Activated CD8-positive, alpha-beta memory T cell treated with anti-CD3 and anti-CD28 coated beads for 48 hours (primary cell): ENCODE measurements at places on chromosomes 2 and 18.

DNA sequence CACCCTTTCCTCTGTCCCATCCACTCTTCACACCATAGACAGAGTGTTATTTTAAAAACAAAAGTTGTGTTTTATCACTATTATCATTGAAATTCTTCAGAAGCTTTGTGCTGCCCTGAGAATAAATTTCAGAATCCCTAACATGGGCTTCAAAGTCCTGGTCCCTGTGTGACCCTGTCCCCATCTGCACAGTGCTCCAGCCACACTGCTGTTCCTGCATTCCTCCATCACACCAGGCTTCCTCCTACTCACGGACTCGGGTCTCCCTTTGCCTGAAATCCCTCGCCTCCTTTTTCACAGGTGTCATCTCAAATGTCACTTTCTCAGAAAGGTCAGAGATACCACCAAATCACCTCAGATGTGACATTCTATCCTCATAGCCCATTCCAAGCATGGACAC lies 8.2 kb upstream of the DTNA start:
- no peak for DNase-seq

- no peak for DNase-seq
Measured at GRCh38 chr2:55712477-55713060, 18.9 kb upstream of the PNPT1 start.

- DNase-seq = no peak
Measured at GRCh38 chr2:26534865-26535662, 57.1 kb upstream of the OTOF start.

GRCh38 chr18:77977331-77977730 lies 727.7 kb downstream of the GALR1 start:
- no peak for DNase-seq

GRCh38 chr18:72727038-72727655 lies 140.6 kb downstream of the NETO1 start:
- DNase-seq = no peak

- no peak for DNase-seq
Measured at GRCh38 chr2:106120432-106120831, 73.7 kb downstream of the UXS1 start.

- no peak for DNase-seq
Measured at GRCh38 chr18:3932276-3932675, 482.3 kb downstream of the TGIF1 start.

GRCh38 chr2:108169982-108170625 lies 69.7 kb upstream of the SULT1C3 start:
- DNase-seq = no peak

DNA sequence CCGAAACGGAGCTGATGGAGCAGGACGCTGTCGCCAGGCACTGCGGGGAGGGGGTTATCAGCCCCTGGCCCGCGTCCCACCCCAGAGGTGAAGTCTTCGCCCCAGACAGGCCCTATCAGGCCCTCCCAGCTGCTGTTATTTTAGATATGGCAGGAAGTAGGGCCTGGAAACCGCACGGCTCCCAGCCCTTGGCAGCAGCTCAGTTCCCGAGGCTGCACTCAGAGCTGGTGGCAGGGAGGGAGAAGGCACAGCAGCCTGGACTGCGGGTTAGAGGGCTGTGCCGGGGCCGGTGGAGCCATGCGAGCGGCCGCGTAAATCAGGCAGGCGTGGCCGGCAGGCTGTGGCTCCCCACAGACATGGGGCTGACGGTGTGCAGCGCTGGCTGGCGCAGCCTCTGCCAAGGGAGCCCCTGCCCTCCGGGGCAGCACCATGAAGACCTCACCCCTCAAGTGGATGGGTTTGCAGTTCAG lies 111.4 kb downstream of the NFATC1 start:
- no peak for DNase-seq

- DNase-seq = peak; percentile 12
Measured at GRCh38 chr18:46946656-46947282, 29.4 kb downstream of the KATNAL2 start.

GRCh38 chr18:61824733-61825363 lies 68.0 kb downstream of the RNF152 start:
- DNase-seq = no peak

- no peak for DNase-seq
Measured at GRCh38 chr2:222623756-222624309, 32.1 kb downstream of the FARSB start.

GRCh38 chr2:113167962-113168340 lies 5.8 kb upstream of the PSD4 start:
- DNase-seq = no peak

DNA sequence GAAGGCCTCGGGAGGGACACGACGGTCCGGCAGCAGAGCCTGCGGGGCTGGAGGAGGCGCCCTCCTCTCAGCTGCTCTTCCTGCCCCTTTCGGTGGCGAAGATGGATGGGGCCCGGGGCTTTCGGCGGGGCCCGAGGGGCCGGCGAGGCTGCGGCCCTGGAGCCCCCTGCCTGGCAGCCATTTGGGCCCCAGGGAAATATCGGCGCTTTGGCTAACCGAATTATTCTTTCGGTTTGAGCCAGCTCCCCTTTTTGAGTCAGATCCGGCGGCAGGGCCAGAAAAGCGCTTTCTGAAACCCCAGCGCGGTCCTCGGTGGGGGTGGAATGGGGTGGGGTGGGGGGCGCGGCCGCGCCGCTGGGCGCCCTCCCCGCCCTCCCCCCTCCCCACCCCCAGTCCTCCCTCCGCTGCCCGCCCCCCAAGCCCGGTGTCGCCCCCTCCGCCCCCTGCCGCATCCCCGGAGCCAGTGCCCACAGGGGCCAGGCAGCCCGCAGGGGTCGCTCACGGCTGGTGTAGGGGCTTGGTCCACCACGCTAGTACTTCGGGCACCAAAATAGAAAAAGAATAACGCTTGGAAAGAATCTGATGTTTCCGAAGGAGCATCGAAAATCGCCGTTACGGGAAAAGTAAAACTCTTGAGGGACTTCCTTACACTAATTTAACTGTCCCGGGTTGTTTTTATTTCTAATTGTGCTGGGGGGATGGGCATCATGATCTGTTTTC lies 9.1 kb upstream of the ARID5A start:
- DNase-seq = no peak

DNA sequence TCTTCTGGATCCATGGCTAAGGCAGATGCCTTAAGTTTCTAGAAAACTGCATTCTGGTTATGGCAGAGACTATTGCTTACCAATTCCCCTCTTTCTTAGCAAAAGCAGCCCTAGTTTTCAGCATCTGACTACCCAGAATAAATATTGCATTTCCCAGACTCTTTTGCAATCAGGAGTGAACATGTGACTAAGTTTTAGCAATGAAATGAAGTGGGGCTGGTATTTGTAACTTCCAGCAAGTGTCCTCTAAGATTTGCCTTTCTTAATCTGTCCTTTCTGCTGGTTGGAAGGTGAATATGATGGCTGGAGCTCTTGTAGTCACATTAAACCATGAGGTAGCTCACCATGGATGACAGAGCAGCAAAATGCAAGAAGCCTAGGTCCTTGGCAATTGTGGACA lies 132.9 kb upstream of the PKDCC start:
- no peak for DNase-seq

DNA sequence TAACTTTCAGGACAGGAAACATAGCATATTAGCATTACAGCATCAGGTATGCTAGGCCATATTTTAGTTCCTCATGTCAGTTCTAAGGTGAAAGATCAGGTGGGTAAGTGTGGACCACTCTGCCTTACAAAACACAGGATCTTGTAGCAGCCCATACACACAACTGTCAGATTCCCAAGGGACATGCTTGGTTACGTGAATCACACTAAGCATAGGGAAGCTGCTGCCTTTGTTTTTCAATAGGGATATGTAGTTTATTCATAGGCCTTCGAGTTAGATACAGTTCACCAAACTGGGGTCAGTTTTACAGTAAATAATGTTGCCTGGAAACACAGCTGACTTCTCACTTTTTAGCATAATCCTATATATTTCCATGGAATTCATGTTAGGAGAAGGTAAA lies 116.1 kb upstream of the OTX1 start:
- no peak for DNase-seq

DNA sequence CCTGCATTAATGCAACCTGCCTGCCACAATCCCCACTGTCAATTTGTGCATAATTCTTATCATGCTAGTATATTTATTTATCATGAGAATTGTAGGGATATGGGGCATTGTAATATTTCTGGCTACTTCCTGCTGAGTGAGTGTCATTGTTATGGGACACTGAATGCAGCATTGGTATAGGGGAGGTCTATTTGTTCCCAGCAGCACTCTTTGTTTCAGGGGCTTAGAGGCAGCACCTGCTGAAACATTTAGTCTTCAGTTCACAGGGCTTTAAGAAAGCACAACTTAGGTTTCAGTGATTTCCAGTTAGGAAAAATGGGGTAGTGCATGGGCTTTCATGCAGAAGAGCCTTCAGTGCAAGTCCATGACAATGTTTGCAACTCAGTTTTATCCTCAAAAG lies 23.6 kb downstream of the SULT1C3 start:
- DNase-seq = no peak

DNA sequence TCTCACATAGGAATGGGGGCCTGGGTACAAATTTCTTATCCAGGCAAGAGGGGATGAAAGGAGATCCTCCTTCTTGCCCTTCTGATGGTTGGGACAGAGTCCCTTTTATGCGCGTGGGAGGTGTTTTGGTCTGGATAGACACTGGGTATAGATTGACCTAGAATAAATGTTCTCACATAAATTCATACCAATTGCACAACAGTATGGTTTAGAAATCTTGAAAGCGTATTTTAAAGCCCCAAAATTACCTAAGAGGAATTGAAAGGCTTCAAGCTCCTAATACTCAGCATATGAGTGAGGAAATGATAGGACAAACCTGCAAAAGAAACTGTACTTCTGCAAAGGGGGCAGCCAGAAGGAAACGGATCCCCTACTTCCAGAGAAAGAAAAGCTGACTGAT lies 2.6 kb upstream of the BCL2 start:
- no peak for DNase-seq

- no peak for DNase-seq
Measured at GRCh38 chr2:230910546-230911177, 14.4 kb downstream of the GPR55 start.

- DNase-seq = no peak
Measured at GRCh38 chr2:226873051-226873620, 37.3 kb downstream of the RHBDD1 start.

DNA sequence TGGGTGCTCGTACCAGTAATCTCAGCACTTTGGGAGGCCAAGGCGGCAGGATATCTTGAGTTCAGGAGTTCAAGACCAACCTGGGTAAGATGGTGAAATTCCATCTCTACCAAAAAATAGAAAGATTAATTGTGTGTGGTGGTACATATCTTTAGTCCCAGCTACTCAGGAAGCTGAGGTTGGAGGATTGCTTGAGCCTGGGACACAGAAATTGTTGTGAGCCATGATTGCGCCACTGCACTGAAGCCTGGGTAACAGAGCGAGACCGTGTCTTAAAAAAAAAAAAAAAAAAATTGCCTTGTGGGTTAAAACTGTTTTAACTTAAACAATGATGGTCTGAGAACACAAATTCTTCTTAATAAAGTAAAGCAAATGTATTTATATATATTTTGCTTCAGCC lies 49.6 kb downstream of the ATP9B start:
- no peak for DNase-seq

- DNase-seq = no peak
Measured at GRCh38 chr18:62842898-62843297, 127.6 kb downstream of the PHLPP1 start.

GRCh38 chr2:42342061-42342794 lies 18.8 kb downstream of the COX7A2L start:
- no peak for DNase-seq

DNA sequence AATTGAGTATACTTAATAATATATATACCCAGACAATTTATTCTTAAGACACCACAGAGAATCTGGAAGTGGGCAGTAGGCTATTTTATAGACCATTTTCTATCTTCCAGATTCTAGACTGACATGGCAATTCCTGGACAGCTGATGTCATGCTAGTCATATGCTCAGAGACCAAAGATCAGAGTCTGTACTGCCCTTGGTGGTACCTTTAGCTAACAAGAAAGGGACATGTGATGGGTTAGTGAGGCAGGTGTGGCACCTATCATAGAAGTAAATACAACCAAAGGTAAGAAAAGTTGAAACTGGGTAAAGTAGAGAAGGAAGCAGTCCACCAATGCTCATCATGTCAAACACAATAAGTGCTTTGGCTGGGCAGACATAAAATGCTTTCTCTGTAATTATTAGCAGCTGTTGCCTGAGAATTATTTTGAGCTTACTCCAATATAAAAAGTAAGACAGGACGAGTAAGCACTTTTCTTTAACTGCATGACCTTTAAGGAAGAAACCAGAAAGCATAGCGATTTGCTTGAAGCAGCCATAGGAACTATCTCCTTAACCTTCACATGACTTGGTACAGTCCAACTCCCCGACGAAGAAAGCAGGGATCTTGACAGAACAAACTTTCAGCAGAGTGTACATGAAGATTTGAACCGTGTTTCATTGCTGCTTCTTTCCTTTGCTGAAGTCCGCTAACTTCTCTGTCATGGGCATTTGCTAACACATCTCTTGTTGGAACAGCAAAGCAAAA lies 47.1 kb downstream of the SLC40A1 start:
- DNase-seq = no peak

- DNase-seq = no peak
Measured at GRCh38 chr18:39414009-39414700, 1848.6 kb upstream of the CELF4 start.

DNA sequence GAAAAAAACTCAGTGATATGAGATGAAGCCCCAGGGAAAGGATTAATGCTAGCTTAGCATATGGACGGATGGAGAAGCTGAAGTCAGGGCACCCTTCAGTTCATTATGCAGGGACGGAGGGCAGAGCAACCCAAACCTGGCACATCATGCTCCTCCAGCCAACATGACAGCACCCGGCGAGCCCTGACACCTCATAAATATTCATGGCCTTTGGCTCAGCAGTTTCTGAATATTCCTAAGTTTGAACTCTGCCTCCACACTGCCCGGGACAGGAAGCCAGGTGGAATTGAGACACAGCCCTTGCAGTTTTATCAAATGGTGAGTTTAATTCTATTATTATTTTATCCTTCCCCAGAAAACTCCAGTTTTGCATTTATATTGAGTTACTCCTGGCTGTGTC lies 87.3 kb upstream of the SH3BP4 start:
- DNase-seq = no peak

GRCh38 chr18:46754188-46754587 lies 2.7 kb downstream of the ST8SIA5 start:
- no peak for DNase-seq

DNA sequence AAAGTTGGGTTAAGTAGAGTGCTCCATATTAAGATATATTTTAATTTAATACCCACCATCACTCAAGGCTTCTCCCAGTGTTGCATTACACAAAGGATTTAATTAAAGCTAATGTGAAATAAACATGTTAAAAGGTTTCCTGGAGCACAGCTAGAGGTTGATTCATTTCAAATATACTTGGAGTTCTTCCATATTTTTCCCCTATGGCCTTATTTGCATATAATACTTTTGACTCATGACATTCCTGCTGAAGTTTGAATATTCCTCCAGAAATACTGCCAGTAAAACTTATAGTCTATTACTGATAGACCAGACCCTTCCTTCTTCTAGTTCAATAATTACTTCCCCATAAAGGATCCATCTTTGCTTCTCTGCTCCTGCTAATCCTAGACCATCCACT lies 227.5 kb downstream of the GULP1 start:
- DNase-seq = no peak

DNA sequence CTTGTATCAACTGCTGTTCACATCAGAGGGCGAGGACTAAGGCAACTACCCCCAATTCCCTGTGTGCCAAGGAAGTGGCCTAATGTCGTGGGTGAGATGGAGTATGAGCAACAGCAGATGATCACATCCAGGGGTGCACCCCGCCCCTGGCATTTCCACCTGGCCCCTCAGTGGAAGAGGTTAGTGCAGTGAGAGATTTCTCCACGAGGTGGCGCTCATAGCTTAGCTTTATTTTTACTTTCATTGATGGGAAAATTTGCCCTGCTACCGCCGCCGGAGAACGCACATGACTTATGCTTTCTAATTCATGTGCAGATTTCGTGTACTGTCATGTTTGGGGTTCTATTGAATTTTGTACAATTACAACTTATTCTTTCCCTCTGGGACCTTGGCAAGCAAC lies 470.6 kb upstream of the MEX3C start:
- DNase-seq = peak; percentile 5
